ENCODE measurements at places on chromosomes 6 and 20.

- no peak for DNase-seq
Observed at GRCh38 chr20:40980106-40980827, 48.4 kb upstream of the TOP1 start.

- no peak for DNase-seq
Observed at GRCh38 chr20:3164763-3165410, 5.2 kb upstream of the FASTKD5 start.

GRCh38 chr6:37503309-37503965 is 3.7 kb upstream of the CCDC167 start:
- DNase-seq, result no peak

DNA sequence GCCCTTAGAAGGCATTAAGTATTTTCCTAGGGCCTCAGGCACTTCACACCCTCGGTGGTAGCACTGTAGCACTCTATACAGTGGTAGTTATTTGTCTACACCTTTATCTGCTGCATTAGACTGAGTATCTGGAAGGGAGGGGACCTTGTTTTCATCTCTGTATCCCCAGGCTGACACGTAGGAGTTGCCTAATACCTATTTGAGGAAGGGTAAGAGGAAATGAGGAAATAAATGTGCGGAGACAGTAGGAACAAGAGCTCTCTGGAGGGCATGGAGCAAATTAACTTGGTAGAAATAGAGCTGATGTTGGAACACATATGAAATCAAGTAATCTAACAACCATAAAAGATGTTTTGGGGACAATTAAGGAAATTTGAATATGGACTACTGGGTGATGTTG is 3.9 kb downstream of the CNPY3 start:
- no peak for DNase-seq

GRCh38 chr6:112701201-112701600 is 354.1 kb downstream of the RFPL4B start:
- no peak for DNase-seq

DNA sequence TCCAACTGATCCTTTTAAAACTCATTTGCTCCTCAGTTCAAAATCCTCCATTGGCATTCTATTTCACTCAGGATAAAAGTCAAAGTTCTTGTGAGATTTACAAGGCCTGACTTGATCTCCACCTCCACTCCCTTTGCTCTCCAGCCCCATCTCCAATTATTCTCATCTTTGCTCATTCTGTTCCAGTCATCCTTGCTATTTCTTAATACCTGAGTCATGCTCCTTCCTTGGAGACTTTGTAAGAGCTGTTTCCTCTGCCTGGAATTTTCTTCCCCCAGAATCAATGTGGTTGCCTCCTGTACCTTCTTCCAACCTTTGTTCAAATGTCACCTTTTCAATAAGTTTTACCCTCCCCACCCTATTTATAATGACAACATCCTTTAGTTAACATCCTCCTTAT is 373.5 kb downstream of the HTR1B start:
- no peak for DNase-seq

GRCh38 chr6:515267-515666 is 123.7 kb downstream of the IRF4 start:
- DNase-seq, result no peak

DNA sequence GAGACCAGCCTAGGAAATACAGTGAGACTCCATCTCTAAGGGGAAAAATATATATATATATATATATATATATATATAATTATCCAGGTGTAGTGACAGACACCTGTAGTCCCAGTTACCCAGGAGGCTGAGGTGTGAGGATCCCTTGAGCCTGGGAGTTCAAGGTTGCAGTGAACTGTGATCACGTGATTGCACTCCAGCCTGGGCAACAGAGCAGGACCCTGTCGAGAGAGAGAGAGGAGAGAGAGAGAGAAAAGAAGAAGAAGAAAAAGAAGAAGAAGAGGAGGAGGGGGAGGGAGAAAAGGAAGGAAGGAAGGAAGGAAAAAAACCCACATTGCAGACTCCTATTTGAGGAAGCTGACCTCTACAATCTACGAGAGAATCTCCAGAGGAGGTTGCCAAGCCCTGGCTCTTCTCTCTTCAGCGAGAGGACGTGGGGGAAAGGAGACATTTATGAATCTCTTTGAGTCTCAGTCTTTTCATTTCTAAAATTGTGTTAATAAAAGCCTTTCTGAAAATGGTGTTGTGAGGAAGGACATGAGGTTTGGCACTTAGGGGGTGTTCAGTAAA is 49.7 kb downstream of the COL11A2 start:
- DNase-seq, result no peak

DNA sequence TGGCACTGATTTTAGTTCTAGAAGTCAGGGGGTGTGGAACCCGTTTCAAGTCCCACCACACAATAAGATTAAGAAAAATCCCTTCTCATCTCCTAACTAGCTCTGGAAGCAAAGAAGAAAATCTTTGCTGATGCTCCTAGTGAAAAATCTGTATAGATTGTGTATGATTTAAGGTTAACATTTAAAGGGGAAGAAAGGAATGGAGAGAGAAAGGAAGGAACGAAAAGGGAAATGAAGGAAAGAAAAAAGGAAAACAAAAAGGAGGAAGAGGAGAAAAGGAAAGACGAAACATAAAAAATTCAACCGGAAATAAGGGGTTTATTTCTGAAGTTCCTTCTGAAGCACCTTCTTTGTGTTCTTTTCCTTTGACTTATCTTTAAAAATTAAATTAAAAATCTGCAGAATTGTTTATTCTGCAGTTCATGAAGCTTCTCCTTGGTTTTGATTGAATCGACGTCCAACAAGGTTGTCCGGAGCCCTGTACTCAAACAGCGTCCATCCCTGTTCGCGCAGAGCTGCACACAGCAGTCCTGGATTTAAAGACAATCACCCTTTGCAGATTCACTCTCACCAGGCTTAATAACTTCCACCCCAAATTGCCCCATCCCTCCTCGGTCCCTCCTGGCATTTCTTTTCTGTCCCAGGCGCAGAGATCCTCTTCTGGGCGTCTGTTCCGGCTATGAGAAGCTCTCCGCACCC is 1.6 kb upstream of the TFAP2B start:
- no peak for DNase-seq

GRCh38 chr6:127518191-127518709 is 885 bp downstream of the MTCL3 start:
- no peak for DNase-seq

DNA sequence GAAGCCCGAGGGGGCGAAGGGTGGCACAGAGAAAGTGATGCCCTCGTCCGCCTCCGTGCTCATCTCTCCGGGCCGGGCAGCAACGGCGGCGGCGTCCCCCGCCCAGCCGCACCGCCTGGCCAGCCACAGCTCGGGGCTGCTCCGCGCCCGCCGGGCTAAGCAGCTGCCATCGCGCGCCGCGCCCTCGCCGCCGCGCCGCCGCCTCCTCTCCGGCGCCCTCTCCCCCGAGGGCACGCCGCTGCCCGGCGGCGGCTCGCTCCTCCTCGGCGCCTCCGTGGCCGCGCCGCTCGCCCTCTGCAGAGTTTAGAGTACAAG is 225 bp downstream of the MAP3K5 start:
- DNase-seq, result no peak

DNA sequence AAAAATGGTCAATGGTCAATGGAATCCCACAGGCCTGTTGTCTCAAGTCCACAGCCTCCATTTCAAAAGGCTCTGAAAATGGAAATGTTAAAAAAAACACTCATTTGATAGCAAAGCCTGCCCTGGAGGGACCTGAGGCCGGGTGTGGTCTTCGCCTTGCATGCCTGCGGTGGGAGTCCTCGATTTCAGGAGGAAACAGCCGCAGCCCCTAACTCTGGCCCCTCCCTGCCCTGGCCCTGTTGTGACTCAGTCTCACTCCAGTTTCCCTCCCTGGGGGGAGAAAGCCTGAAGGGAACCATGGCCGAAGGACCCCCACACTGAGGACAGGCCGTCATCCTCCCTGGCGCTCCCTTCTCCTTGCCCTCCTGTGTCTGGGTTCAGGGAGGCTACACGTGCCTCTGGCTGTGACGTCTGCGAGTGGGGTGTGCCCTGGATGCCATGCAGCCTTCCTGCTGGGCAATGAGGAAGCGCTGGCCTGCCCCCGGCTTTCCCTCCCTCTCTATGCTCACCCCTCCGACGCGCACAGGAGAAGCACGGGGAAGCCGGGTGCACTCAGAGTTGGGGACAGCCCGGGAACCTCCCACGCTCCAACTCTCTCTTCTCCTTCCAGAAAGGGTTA is 9.2 kb downstream of the BHLHE23 start:
- no peak for DNase-seq

GRCh38 chr6:94045099-94045829 is 625.9 kb upstream of the EPHA7 start:
- no peak for DNase-seq

DNA sequence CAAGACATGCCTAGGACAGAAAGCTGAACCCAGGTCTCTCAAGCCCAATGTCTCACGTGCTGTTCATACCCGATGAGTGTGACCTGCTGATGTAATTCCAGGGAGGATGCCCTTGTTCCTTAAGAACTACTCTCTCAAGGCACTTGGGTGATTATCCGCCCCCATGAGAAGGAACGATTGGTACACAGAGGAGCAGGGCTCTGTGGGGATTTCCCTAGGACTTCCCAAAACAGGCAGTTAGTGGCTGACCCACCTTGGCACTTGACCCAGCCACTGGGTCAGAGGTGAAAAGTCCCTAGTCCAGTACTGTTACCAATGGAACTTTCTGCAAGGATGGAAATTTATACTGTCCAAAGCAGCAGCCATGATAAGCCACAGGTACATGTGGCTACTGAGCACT is 9.2 kb upstream of the BPIFB6 start:
- no peak for DNase-seq

DNA sequence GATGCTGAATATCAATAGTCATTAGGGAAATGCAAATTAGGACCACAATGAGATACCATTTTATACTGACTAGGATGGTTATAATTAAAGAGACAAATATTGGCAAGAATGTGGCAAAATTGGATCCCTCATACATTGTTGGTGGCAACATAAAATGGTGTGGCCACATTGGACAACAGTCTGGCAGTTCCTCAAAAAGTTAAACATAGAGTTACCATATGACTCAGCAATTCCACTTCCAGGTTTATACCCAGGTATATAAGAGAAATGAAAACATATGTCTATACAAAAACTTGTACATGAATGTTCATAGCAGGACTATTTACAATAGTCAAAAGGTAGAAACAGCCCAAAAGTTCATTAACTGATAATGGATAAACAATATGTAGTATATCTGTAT is 2.0 kb upstream of the CRIP3 start:
- no peak for DNase-seq

- no peak for DNase-seq
Observed at GRCh38 chr6:11278207-11278559, 45.7 kb upstream of the NEDD9 start.

DNA sequence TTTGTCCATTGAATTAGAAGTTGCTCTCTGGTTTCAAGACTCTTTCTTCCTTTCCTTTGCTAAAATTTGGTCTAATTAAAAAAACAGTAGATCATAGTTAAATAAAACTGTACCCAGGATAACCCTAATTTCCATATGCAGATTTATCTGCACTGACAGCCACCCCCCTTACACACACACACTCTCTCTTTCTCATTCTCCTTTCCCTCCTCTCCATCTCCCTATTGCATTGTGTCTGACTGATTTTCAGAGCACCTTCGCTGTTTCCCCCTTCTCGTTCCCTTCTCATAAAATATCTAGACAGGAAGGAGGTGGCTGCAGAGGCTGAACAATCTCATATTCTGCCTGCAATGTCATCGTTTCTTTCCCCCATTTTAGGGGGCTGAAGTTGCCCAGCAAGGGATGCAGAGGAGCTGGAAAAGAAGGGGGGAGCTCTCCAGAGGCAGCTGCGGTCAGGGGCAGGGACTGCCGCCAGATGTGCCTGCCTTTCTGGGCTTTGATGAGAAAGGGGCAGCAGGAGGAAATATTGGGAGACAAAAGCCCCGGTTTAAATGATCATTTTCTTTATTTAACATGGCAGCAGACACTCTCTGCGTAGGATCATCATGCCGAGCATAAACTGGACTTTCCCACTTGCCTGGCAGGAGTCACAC is 22.5 kb upstream of the MMS22L start:
- DNase-seq, result no peak

DNA sequence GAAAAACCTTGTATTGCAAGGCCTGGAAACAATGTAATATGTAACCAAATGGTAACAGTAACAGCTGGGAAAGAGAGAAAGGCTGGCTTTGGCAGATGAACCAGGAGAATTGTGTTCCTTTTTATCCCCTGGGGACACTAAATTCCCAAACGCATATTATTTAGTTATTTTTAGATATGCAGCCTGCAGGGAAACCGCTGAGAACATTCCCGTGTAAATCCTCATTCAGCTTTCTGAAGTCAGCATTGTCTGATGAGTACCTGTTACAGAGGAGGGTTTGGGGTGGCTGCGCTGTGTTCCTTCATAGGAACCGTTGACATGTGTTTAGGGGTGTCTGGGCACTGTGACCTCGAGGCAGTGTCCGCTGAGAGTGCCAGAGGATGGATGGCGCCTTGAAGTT is 101.3 kb downstream of the SMOC2 start:
- no peak for DNase-seq
